ENCODE measurements at places on chromosomes 1 and 21.

DNA sequence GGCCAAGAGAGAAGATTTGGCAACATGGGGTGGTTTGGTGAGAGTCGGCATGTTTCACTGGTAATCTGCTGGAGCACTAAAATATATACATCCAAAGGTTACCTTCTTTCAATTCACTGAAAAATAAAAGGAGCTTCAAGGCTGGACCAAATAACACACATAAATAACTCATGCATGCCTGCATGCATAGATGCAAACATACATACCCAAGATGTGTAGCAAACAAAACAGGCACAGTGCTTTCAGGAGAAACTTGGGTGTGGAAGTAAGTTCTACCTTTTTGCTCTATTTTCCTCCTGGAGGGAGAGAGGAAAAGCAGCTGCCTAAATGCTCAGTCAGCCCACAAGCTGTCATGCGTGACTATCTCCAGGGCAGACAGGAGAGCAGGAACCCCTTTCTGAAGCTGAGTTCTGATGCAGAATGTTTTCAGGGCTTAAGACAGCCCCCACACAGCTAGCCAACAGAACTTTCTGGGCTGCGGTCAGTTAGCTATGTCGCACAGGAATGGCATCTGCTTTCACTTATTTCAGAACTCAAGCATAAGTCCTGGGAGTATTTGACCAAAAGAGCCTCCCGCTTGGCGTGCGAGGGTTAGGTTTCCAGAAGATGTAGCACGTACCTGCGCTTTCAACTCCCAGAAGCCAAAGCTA lies 166.2 kb downstream of the TOMM20 start:
- no peak for DNase-seq

DNA sequence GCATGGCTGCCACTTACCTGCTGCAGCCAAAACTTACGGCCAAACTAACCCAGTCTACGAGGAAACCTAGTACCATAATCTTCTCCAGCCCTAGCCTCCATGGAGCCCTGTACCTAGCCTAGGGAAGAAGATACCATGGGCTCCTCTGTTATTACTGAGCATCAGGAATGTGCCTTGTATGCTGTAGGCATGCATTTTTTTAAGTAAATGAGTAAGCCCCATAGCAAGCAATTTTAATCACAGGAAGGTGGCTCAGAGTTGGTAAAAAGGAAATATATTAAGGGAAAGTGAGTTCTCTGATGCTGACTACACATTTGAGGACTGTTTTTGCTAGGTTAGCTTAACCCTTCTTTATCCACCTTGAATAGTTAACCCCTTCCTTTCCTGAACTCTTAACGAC lies 21.2 kb downstream of the NFASC start:
- DNase-seq: no peak

DNA sequence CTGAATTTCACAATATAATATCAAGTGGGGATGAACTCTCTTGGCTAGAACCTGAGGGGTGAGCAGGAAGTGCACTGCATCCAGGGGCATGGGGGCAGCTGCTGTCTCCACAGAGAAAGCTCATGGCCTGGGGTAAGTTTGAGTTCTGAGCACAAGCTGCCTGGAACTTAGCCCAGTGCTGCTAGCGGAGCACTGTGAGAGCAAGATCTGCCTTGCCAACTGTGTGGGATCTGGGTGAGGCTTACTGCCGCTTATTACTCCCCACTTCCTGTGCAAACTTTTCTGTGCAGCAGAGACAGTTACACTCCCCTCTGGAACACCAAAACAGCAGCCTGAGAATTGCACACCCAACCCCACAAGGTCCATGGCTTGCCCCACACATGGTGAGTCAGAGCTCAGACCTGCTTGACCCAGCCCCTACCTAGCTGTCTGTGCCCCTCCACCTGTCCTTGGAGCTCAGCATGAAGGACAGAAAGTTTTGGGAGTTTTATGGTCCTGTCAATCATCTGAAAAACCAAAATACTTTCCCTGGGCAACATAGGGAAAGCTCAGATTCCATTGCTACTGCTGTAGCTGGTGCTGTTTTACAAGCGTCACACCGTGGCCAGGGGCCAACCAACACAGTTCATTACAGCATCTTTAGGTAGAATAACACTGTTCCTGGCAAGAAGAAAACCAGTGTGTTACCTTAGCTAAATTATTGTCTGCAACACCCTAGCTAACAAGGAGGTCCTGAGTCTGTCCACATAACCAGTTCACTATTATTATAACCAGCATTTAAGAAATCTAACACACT lies 762.1 kb upstream of the NEGR1 start:
- DNase-seq: no peak

DNA sequence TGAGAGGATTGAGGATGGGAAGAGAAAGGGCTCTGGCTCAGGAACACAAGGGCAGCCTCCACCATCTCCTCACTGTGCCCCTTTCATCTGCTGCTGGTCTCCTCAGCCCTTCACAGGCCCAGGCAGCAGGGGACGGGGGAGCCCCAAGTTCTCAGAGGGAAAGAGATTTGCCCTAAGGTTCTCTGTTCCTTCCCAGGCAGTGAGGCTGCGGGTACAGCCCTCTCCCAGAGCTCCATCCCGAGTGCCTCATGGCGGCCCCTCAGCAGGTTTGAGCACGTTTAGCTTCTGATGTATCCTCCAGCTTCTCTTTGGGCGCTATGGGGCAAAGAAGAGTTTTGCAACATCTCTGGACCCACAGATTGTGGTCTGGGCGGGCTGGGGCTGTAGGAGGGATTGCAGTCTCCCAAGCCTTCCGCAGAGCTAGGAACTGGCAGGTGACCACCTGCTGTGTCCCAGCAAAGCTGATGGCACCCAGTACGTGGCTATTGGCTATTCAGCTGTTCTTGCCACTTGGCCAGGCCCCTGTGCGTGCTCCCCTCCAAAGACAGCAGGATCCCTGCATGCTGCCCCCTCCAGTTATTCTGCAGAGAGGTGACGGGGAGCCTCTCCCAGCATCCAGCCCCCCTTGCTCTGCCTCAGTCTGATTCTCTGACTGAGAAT lies 10.1 kb downstream of the DISP3 start:
- no peak for DNase-seq

DNA sequence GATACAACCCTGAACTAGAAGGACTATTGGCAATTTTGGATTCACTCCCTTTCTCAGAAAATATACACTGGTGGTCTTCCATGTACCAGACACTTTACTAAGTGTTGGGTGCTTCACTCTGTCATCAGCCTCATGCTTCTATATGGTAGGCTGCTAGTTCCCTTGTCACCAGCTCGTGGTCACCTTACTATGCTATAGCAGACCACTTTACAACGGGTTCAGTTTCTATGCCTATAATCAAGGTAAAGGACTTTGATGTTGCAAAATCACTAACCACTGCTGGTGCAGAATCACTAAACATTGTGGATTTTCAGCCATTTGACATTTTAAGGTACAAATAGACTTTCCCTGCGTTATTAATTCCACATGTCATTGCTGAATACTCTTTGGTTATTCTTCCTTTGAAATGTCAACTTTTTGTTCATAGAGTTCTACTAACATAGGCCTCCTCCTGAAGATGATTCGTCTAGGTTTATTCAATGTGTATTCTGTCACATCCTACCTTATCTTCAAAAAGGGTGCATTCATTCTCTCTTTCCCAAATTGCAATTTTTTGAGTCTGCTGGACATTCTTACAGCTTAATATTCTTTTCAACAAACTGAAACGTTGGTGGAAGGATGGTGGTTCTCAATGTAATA lies 78.3 kb downstream of the LRRC8C start:
- DNase-seq: no peak

GRCh38 chr1:199101635-199102034 lies 462.8 kb downstream of the PTPRC start:
- DNase-seq: no peak

DNA sequence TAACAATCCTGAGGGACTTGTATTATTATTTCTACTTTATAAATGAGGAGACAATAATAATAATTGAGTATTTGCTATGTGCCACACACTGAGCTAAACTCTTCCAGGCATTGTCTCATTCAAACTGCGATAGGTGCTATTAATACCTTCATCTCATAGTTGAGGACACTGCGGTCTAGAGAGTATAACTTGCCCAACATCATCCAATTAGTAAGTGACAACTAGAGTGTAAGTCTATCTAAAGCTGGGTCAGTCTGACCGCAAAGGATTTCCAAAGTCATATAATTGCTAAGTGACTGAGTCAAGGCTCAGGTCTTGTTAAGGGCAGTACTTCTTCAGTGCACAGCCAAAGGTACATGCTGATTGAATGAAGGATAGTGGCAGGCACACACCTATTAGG lies 9.7 kb downstream of the BCL9 start:
- no peak for DNase-seq

- no peak for DNase-seq
Observed at GRCh38 chr1:90039652-90040051, 44.7 kb downstream of the ZNF326 start.

- DNase-seq: no peak
Observed at GRCh38 chr1:10538646-10539355, 64.1 kb downstream of the PEX14 start.

GRCh38 chr21:29449306-29449950 lies 150.7 kb downstream of the BACH1 start:
- no peak for DNase-seq

GRCh38 chr1:214101246-214101645 lies 113.5 kb downstream of the PROX1 start:
- no peak for DNase-seq

GRCh38 chr1:239558991-239559390 lies 172.6 kb downstream of the CHRM3 start:
- DNase-seq: no peak

- DNase-seq: no peak
Observed at GRCh38 chr1:9347095-9347850, 54.6 kb downstream of the SPSB1 start.

DNA sequence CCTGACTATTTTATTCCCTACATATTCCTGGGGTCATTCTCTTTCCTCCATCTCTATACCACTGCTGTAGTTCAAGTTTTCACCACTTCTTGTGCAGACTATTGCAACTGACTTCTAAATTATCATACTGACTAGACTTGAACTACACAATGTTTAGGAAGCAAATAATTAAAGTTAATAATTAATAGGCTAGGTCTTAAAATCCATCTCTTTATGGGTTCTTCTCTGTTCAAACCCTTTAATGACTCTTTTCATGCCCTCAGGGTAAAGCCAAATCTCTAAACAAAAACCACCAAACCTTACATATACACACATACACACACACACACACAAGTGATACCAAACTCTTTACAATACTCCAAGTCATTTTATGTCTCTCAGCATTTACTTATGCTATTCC lies 22.3 kb upstream of the MOB3C start:
- no peak for DNase-seq

- DNase-seq: no peak
Observed at GRCh38 chr1:108961752-108962486, 1.4 kb downstream of the CLCC1 start.

- DNase-seq: no peak
Observed at GRCh38 chr1:168623003-168623828, 46.8 kb downstream of the XCL1 start.

GRCh38 chr1:109392788-109393616 lies 4.7 kb downstream of the SORT1 start:
- DNase-seq: no peak

DNA sequence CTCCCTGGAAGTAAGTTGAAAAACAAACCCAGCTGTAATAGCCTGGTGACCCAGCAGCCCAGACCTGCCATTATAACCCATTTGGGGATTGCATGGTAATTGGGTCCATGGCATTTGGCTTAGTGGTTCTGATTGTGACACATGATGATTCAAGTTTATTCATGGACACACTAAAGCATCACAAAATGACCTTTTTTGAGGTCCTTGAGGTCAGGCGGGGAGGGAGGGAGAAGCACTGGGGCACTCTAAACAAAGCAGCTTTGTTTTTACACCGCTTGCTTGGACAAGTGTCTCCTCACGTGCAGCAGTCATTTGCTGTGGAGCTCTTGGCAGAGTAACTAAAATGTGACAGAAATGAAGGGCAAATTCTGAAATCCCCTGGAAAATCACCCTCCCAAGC lies 241.0 kb upstream of the SGIP1 start:
- no peak for DNase-seq

DNA sequence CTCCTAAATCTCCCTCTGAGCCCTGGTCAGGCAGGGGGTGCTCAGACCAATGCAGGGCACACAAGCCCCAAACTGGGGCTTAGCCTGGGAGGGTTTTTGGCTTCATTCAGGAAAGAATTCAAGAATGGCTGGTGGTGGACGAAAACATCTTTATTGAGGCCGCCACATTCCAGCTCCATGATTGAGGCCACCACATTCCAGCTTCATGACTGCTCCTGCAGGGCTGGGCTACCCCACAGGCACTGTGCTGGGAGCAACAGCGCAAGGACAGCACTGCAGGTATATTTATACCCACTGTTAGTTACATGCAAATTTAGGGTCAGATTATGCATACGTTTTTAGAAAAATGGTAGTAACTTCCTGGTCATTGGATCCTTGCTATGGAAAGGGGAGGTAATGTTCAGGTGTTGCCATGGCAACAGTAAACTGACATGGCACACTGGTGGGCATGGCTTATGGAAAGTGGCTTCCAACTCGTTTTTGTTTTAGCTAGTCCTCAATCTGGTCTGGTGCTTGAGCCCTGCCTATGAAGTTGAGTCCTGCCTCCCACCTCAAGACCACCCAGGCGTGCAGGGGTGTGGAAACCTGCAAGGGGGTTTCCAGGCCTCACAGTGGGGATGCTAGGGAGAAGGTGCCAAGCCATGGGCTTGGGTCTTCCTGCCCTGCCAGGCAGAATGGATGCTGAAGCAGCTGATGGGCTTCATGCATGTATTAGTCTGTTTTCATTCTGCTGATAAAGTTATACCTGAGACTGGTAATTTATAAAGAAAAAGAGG lies 348.7 kb upstream of the AJAP1 start:
- no peak for DNase-seq

- DNase-seq: no peak
Observed at GRCh38 chr1:243596431-243597062, 253.5 kb downstream of the AKT3 start.

GRCh38 chr1:240936911-240937668 lies 325.1 kb upstream of the GREM2 start:
- DNase-seq: no peak

DNA sequence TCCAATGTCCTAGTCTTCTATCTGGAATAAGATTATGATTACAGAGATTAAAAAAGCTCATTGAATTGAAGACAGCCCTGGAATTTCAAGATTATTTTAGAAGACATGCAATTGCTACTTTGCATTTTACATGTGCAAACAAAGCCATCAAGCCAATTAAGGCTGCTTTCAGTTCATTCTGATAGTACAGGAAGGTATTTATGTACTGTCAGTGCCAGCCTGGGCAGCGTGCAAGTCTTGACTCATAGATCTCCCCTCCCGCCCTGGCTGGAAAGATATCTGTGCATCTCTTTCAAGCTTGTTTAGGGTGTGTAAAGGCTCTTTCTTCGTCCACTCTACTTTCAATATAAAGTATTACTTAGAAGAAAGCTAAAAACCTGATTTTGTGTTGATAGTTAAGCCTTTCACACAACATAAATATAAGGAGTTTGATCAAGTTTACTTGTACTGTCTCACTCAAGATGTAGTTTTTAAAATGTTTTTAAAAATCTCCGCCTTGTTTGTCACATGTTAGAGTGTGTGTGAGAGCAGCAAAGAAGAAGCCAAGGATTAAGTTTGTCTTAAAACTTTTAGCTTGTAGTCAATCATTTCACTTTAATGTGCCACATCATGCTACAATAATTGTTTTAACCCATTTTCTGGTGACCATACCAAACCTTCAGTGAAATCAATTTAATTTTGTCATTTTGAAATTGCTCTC lies 13.6 kb upstream of the LYPLAL1 start:
- no peak for DNase-seq

Data from activated naive CD4-positive, alpha-beta T cell treated with anti-CD3 and anti-CD28 coated beads, Interleukin-2, amount 50 U/mL, for 16 hours (primary cell).